ENCODE measurements at places on chromosomes 5 and 9.

DNA sequence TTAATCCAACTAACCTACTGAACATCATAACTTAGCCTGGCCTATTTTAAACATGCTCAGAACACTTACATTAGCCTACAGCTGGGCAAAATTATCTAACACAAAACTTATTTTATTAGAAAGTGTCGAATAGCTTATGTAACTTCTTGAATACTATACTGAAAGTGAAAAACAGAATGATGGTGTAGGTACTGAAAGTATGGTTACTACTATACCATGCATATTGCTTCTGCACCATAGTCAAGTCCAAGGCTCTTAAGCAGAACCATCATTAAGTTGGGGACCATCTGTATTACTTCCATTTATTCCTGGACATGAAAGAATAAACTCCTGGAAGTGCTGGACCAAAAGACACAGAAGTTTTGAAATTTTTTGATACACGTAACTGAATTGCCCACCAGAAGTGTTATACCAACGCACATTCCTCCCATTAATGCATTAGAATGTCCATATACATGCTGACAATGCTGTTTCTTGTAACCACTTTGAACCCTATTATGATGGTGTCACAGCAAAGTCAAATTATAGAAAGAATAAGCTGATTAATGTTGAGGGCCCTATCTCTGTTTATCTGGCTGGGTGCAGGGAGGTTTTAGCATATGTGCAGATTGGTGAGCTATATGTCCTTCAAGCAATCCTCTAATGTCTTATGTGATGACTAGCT, 375.7 kb downstream of the ACTL7B start:
- no peak for DNase-seq

DNA sequence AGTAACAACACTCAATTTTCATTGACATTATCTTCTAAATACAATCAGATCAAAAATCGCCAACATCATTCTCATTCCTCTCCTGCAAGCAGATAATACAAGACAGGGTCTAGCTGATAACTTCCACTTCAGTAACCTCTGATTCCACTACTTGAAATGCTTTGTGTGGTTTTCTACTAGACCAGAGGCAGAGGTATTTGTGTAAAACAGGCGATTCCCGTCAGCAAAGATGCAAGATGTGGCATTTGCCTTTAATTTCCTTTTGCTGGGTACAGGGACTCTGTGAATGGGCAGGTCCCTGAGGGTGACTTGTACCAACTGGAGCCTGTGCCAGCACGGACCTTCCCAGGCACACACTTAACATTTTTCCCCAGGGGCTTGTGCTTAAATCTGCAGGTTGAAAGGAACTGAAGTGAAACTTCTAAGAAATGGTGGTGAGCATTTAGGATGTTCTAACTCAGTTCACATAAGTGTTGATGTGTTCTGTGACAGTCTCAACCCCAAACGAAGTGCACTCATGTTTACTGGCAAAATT, 625.5 kb upstream of the WWC1 start:
- no peak for DNase-seq

- no peak for DNase-seq
Observed at GRCh38 chr9:12849486-12850003, 74.7 kb downstream of the LURAP1L start.

DNA sequence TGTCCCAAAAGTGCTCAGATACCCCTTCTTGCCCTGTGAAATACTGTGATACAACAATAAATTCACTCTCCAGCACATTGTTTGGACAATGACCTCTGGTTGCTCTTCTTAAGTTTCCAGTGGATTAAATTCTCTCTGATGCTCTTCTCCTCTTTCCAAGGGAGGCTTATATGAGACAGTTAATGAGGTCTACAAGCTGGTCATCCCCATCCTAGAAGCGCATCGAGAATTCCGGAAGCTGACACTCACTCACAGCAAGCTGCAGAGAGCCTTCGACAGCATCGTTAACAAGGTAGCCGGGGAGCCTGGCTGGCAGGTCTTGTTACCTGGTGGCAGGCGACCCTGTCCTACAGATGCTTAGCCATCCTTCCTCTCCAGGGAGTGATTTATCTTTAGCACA, 226.5 kb downstream of the DOCK8 start:
- no peak for DNase-seq

DNA sequence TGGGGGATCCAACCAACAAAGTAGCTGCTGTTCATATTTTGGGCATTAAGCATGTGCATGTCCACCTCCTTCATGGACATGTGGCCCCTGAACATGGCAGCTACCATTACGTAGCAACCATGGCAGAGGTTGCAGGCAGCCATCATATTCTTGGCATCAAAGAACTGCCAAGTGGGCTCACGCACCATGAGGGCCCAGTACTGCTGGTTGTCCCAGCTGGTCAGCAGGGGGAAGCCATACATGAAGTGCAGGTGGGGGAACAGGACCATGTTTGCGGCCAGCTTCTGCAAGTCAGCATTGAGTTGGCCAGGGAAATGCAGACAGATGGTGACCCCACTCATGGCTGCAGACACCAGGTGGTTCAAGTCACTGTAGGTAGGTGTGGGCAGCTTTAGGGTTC, 9.5 kb downstream of the MTAP start:
- no peak for DNase-seq

- DNase-seq: no peak
Observed at GRCh38 chr9:30348904-30349303, 2035.5 kb upstream of the ACO1 start.

GRCh38 chr9:96585426-96585825, 34.2 kb downstream of the CDC14B start:
- no peak for DNase-seq

DNA sequence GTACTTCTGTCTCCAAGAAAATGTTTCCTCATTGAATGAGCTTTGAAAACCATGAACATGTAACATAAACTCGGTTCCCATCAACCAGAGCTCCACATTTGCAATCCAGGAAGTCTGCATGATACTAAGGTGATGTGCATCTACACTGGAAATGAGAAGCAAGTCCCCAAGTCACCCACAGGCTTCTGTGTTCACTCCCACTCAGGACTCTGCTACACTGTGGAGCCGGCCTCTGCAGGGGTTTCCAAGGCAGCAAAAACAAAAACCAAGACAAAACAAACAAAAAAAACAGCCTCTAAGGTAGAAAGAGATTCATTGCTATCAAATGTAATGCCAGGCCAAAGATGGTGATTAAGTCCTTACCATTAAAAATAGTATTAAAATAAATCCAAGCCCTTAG, 593.7 kb downstream of the IRX1 start:
- DNase-seq: no peak

- DNase-seq: no peak
Observed at GRCh38 chr5:75584641-75585040, 26.6 kb upstream of the ANKDD1B start.

- DNase-seq: no peak
Observed at GRCh38 chr5:94080390-94080789, 339.0 kb upstream of the POU5F2 start.

All from germinal center (tissue), 1 donor.